Fibroblast of skin of left quadriceps (primary cell): ENCODE measurements at places on chromosomes 5 and 9.

DNA sequence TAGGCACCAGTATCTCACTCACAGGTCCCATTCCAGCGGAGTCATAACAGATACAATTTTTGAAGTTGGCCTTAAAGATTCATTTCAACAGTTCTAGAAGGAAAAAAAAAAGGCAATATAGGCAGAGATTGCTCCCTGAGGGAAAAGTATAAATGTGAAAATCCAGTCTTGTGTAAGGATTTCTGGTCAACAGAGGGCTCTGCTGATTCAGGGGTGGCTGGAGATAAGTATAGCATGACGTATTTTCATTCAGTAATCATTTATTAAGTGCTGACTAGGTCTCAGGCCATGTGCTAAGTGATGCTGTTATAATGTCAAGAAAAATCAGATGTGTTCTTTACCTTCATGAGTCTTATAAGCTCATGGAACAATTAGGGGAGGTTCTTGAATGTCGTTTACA lies 377.3 kb upstream of the MEF2C start:
- no peak for DNase-seq

GRCh38 chr5:125065741-125066140 lies 319.3 kb upstream of the ZNF608 start:
- no peak for DNase-seq

DNA sequence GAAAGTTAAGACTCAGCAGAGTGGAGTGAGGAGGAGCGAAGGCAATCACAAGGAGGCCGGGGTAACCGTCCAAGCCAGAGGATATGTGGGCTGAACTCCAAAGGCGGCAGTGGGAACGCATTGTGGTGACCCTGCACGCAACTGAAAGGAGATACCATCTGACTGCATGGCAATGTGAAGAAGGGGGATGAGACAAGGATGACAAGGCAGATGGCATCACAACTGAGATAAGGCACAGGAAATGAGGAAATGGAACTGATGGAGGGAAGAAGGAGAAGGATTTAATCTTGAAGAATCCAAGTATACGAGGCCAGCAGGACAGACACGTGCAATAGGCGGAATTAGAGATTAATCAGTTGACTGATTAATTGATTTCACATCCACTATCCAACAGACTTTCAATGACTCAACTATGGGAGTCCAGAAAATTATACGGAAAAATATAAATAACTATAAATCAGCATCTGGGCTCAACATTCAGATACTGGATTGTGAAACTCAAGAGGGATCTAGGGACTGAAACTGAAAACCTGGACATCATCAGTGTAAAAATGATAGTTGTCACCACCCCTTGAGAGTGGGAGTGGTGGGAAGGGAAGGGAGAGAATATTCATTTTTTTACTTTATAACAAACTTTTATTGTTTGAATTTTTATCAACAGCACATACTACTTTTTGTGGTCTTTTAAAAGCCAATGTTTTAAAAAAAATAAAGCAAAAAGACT lies 86.1 kb downstream of the ARL15 start:
- no peak for DNase-seq

DNA sequence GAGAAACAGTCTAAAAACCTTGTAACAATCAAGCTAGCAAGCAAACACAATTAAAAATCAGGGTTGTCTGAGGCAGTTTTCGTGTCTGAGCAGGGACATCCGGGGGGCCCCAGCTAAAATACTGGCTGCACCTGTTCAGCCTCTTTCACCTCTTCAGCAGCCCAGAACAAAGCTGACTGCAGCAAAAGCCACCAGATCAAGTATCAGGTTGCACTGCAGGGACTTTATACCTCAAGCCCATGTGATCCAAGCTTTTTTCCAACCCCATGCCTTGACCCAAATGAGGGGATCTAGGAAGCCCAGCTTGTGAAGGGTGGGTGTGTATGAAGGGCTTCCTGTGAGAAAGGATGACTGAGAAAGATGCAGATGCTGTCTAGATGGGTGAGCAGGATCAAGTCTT lies 133.4 kb downstream of the SEMA6A start:
- DNase-seq, result no peak

- DNase-seq, result no peak
Observed at GRCh38 chr9:125685167-125685566, 21.8 kb downstream of the MAPKAP1 start.

GRCh38 chr5:74640450-74640953 lies at the start of gene ENC1:
Gene ENC1 (minus strand): TSS chr5:74640728. CDS start chr5:74636485, 4,243 bp downstream.
- peak; percentile 68 for DNase-seq

GRCh38 chr9:83167126-83167525 lies 104.2 kb upstream of the RASEF start:
- no peak for DNase-seq

DNA sequence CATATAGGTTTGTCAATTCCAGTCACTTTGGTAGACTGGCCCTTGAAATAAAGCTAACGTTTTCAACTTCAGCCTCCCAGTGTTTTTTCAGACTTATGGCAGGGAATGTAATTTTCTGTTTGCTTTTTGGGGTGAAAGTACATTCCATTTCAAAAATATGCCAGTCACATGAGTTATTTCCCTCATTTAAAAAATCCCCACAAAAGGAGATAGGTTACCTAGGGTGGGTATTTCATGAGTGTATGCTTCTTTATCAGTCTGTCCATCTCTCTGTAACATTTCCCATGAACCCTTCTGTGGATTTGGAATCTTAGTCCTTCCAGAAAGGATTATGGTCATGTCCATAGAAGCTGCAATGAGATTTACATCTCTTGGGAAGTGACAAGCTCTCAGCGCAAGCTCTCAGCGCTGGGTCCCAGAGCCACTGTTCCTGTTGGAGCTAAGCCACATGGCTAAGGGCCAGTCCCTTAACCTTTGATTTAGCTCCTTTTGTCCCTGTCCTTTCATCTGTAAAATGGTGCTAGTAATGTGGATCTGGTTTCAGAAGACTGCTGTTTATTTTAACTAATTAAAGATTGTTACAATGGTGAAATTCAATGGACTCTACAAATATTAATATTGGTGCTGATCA lies 294.9 kb downstream of the NR3C1 start:
- DNase-seq, result no peak

- DNase-seq, result peak; percentile 30
Observed at GRCh38 chr5:100667161-100667630, 132.0 kb downstream of the FAM174A start.

GRCh38 chr5:14041528-14042192 lies 97.2 kb upstream of the DNAH5 start:
- no peak for DNase-seq

DNA sequence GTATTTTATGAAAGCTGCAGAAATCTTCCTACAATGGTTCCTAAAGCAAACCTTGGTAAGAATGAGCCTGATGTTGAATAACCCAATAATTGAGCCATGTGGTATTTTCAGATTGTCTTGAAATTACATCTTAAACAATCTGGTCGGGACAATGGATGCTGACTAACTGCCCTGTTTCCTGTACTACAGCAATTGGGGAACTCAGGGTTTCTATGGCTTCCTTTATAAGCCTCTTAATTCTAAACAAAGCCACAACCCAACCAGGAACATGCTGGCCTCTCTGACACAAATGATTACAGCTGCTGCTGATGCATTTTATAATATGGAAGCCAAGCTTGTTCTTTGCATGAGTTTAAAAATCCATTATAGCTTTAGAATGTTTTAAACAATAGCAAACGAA lies 30.2 kb downstream of the PTPN3 start:
- no peak for DNase-seq

GRCh38 chr9:94697972-94698581 lies 28.4 kb upstream of the AOPEP start:
- peak; percentile 57 for DNase-seq

DNA sequence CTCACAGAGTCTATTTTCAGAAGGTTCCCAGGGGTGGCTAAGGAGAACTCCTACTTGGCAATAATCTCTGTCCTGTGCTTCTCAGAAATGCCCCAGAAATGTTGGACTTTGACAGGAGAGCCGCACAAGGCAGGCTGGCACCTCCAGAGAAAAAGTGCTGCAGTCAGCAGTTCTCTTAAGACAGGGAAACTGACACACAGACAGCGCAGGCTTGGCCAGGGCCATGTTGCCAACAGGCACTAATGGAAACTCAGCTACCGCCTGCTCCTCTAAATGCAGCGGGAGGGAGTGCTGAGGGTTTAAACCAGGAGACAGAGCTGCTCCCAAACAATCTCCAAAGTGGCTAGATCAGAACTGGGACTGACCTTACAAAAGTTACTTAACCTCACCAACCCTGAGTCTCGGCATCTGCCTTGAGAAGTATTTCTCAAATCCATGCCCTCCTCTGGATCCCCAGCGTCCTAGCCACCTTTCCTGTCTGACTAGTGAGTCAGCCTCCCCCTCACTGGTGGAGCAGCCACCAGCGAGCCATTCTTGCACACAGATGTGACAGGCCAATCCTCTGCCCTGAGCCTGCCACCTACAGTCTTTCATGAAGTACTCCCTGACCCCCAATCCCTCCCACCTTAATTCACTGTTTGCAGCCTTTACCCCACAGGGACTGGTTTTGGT lies 186.4 kb downstream of the CDK5RAP2 start:
- DNase-seq, result no peak

- no peak for DNase-seq
Observed at GRCh38 chr5:36712706-36713105, 106.3 kb downstream of the SLC1A3 start.

GRCh38 chr9:27487927-27488326 lies 36.2 kb upstream of the IFNK start:
- DNase-seq, result no peak

DNA sequence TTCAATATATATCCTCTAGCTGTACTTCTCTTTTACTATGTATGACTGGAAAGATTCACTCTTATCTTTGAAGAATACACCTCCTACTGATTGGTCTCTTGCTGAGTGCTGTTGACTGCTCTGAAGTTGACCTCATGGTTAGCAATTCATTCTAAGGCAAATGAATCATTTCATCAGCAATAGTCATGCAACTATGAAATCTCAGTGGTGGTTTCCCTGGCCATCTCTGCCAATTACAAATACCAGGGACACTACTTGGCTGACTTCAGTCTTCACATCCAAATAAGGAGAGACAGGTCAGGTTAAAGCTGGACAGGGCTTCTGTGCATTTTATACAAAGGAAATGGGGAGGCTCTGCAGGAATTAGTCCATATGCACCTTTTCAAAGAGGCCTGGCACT lies 333.5 kb upstream of the ACTBL2 start:
- DNase-seq, result peak; percentile 91

DNA sequence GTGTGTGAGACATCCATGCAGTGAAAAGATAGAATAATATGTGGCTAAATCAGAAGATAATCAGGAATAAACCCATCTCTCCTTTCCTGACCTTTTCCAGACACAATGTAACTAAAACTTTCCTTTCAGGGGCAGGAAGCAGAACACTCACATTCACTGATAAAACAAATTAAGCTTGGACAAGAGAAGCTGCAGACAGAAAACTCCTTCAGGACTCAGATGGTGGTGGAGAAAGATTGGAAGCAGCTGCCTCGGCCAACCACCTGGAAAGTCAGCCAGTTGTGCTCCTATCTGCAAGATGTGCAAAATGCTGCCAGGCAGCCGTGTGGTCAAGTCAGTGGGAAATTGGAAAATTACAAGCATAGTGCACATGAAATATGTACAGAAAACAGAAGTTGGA lies 26.9 kb downstream of the RASEF start:
- DNase-seq, result no peak

DNA sequence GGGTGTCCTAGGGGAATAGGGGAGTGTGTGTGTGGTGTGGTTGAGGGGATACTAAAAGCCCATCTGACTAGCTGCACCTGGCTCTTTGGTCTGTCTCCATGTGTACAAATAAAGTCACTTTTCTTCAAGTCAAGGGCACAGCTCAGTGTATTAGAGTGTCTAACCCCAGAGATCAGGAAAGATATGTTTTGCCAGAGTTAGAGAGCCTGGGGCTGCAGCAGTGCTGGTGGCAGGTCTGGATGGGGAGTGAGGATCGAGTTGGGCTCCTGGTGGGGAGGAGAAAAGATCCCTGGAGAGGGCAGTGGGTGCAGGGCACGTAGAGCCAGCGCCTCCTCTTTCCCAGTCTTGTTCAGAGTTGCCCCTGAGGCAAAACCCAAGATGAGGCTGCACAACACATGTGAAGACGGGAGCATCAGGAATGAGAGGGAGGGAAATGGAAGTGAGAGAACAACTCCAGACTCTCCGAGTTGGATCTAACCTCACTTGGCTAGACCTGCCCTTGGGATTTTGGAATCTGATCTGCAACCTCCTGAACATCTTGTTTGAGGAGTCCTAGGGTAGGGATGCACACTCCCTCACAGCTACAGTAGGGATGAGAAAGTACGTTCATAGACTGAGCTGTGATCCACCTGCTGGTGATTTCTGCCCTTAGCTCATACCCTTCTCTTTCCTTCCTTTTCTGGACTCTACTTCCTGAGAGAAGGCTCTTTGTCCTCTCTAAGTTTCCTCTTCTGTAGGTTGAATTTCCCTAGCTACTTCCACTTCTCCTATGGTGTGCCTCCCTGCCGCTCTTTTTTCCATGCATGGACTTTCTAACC lies 309.9 kb downstream of the ZSWIM6 start:
- no peak for DNase-seq

- DNase-seq, result no peak
Observed at GRCh38 chr9:33850267-33850629, 33.3 kb downstream of the UBE2R2 start.

DNA sequence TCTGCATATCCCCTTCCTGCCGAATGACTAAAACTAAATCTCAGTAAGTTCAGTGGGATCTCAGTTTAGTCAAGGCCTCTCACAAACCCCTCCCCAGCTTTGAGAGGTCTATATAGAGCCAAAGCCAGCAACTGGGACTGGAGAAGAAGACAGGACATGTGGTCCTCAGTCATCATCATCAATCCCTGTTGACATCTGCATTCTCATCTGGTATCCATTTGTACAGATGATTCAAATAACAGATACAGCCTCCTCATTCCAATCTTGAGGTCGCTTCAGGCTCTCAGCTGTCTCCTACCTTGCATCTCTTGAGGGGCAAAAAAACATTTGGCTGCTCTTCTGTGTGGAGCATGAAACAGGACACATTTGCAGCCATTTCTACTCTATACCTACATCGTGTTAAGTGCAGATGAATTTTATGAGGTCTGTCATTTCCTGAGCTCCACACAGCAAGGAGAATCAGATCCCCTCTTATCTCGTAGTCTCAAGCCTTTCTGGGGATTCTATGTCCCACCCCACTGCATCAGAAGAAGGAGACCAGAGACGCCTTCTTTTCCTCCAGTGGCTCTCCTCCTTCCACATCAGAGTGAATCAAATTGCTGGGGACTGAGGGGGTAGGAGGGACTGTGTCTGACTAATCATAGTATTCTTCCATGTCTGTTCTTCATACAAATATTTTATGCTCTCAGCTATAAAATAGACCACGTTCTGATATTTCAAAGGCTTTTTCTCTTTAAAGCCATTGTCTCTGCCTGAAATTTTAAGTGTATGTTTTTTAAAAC lies 4.7 kb upstream of the RECK start:
- peak; percentile 74 for DNase-seq
